ENCODE measurements at places on chromosomes 12 and 14.

DNA sequence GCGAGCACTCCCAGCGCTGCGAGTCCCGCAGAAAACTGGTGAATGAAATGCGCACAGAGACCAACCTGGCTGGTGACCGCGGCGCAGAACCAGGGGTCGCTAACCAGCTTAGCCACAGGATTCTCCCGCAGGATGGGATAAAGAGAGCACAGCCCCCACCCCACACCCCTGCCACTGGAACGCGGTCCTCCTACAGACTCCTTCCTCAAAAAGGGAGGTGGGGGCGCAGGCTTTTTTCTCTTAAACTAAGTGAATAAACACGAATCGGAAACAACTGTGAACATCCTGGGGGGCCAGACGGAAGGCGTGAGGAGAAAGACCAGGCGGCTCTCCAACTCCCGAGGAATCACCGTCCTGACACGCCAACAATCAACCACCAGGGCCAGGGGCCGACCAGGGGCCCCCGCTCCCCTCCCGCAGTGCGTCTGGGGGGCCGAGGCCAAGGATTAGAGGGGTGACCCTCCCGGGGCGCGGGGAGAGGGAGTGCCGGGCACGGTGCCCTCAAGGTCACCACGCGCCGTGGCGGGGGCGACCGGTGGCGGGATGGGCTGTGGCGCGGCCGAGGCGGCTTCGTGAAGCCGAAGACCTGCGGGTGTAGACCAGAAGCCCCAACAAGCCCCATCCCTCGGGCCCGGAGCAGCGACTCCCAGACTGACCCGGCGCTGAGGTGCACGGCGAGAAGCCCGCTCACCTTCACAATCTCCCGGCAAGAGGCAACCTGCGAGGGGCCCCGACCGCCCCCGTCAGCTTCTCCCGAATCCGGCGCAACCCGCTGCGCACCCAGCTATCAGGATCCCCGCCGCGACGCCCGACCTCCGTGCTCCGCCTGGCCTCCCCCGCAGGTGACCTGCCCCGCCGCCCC is 704 bp downstream of the ATP2B1 start:
- DNase-seq, result no peak

DNA sequence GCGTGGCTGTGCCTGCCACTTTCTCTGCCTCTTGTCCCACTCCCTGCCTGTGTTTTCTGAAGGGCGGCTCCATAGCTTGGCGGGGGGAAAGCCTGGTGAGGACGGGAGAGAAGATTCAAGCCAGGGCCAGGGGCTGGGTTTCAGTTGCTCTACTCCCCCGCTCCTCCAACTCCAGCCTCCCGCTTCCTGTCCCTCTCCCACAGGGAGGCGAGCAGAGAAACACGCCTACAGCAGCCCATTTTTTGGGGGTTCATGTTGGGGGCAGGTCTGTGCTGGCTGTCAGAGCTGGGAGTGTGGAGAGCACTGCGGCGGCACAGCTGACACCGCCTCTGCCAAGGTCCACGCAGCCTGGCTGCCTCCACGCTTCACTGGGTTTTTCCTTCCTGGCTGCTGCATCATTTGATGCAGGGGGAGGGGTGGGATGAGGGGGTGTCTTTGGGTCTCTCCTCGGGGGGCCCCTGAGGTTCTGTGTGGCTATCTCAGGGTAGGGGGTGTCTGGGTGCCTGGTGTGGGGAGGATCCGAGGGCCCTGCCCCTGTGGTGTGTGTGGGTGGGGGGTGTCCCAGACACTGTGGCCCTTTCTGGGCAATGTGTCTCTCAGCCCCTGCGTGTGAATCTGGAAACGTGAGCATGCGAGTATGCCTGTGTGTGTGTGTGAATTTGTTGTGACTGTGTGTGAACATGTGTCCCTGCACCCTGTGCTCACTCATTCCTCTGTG is 10.7 kb upstream of the KRT80 start:
- no peak for DNase-seq

GRCh38 chr12:115867854-115868253 is 409.6 kb downstream of the MED13L start:
- no peak for DNase-seq

DNA sequence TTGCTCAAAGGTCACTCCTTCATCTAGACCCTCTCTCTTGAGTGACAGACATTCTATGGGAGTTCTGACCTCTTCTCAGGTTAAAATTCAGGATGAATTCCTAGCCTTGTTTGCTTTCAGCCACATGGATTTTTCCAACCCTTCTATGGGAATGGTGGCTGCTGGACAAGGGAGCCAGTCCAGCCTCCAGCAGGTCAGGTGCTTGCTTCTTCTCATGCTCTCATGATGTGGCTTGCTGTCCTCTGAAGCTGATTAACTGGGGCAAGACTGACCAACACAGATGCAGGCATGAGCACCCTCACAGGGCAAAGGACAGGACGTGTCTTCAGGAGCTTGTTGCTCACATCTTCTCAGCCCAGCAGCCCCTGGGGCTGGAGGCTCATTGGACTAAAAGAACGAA is 97.2 kb upstream of the SLC35F4 start:
- DNase-seq, result no peak

- DNase-seq, result no peak
Observed at GRCh38 chr12:45651029-45651428, 78.5 kb upstream of the ARID2 start.

DNA sequence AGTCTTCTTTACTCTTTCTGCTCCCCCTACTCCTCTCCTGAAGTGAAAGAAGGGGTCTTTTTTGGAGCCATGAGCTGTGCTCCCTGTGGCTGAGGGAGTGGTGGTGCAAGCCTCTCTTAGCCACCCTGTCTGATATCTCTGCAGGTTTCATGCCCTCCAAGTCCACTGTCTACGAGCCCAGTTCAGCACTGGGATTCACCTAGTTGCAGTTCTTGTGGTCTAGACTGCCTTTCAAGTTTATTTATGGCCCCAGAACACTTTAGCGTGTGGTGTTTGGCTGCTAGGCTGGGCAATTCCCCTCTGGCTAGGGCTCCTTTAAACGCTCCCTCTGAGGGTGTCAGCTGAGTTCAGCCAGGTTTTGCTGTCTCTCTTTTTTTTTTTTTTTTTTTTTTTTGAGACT is 908.6 kb downstream of the TRHDE start:
- no peak for DNase-seq

GRCh38 chr14:97379091-97379531 is 581.9 kb downstream of the VRK1 start:
- DNase-seq, result no peak

DNA sequence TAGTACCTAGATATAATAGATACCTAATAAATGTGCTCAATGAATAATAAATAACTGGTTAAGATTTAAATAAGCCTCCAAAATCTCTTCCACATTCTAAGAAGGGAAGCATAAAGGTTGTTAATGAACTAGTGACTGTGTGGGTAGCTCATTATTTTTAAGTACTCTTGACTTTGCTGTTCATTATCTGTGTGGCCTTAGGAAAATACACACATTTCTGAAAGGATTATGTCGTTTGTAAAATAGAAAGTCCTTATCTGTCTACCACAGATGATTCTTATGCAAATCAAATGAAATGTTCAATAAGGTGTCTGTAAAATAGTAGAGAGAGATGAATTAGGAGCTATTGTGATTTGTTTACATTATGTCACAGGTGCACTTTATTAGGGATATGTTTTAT is 119.5 kb downstream of the LRRK2 start:
- no peak for DNase-seq
